IMR-90 (cell line): ENCODE measurements at places on chromosomes 5 and 9.

DNA sequence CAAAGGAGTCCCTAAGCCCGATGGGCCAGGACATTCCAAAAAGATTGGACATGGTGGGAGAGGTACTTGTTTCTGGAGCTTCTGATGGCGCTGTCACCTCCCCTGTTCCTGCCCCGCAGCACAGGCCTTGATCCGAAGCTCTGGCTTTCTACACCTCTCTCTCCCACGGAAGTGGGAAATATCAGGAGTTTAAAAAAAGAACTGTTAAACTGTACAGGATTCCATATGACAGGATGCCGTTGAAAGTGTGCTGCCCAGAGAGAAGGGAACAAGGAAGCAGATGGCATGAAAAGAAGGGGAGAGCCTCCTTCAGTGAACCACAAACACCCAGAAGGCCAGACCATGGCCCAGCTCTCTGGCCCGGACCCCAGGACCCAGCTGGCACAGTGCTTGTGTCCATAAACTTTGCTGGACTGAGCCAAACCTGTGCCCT is 26.8 kb upstream of the SLC2A8 start:
- no peak for DNase-seq

- DNase-seq: peak; percentile 81
These were observed 39.5 kb upstream of the GARNL3 start for GRCh38 chr9:127224883-127225739.

GRCh38 chr9:86022687-86023266 is 76.6 kb downstream of the GOLM1 start:
- no peak for DNase-seq

DNA sequence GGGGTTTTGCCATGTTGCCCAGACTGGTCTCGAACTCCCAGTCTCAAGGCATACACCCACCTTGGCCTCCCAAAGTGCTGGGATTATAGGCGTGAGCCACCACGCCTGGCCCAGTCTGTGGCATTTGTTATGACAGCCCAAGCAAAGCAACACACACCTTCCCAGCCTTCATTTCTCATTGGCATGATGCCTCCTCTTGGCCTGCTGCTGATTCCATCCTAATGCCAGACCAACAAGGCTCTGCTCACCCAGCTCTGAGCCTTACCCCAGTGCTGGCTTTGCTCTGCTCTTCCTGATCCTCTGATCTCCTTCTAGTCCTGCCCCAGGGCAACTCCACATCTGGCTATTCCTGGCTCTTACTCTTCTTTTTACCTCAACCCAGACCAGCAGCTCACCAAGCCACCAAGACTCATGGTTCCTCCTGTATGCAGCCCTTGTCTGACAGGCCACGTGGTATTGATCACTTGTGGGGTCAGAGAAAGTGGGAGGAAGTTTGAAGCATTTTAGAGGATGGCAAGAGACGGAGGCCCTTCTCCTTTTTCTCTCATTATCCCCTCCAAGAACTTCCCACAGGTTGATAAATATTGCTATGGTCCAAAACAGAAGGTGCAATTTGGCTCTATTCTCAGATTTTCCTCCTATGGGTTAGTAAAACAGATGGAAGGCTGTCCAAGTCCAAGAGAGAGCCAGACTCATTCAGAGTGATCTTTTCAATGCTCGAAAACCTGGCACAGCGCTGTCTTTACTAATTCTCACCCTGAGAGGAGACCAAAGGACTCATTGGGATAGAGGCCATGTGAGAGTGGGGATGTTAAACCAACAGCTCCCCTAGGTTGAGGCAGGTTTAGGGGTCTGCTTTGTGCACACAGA is 958 bp downstream of the CD180 start:
- no peak for DNase-seq
